ENCODE measurements at places on chromosomes 1 and 21. TPM values are rescaled to one million over a fixed set of nuclear protein-coding genes. Genes with fewer than 3 reads are reported as not detected.

DNA sequence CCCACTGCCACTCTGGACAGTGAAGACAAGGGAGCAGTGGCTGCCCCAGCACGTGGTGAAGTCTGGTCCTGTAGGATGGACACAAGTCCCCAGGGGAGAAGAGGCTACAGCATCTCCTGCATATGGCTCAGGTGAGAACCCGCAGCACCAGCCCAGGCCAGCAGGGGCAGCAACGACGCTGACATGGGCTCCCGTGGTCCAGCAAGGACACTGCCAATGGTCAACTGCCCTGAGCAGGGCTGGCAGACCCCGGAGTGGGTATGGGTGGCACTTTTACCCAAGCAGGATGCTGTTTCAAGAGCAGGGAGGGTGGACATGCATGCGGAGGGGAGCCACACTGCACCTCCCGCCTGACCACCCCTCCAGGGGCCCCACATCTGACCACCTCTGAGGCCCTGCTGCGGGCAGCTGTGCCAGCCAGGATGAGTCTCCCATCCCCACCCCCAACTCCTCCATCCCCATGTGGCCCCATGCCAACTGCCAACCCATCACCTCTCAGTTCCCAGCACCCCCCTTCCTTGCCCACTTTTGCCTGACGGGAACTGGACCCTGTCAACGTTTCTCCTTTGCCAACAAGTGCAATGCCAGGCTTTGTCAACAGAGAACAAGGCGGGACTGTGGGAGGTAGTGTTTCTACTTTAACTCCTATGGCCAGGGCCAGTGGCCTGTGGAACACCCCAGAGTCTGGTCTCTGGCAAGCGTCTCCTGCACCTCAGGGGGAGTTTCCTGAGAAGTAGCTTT, 8.6 kb downstream of the MORN1 start:
- H3K36me3 ChIP-seq = no peaks in the 10 kb centered on the region
- H3K27me3 ChIP-seq = no peaks in the 10 kb centered on the region
- no peak overlapping the region for H3K27ac ChIP-seq
- no peak overlapping the region for H3K4me3 ChIP-seq
- DNase-seq = no peak

DNA sequence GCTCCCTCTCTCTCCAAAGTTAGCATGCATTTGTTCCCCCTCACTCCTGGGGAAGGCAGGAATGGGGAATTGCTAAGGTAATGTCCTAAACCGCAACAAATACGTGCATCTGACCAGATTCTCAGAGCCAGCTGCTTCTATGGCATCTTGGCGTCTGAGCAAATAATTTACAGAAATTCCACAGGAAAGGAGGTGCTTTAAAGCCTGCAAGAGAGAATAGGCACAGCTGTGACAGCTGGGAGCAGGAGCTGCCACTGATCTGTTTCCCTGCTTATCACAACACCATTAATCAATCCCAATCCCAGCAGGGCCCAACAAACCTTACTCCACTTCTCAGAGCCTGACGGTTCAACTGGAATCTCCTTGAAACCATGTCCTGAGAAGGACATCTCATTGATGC, 83.5 kb upstream of the ZNF281 start:
- DNase-seq = no peak
- H3K27me3 ChIP-seq = no peaks in the 10 kb centered on the region
- no peaks in the 10 kb centered on the region for H3K4me1 ChIP-seq
- H3K4me3 ChIP-seq = no peak overlapping the region

DNA sequence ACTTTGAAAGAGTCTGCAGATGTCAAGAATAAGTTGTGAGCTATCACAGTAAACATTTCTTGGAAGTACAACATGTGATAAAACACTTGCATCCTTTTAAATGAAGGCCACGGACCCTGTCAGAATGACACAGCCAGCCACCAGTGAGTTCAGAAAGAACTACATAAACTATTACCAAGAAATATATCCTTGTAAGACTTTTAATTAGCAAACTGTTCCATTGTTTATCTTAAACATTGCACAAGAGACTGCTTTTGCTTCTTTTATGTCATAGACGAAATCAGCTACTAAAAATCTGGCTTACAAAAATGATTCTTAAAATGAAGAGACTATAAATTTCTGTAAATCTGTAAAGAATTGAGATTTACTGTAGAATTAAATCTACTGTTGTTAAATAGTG, 17.9 kb downstream of the LRRC7 start:
- H3K4me3 ChIP-seq = no peak overlapping the region
- no peaks in the 10 kb centered on the region for H3K36me3 ChIP-seq
- DNase-seq = no peak
- H3K27me3 ChIP-seq = no peaks in the 10 kb centered on the region

DNA sequence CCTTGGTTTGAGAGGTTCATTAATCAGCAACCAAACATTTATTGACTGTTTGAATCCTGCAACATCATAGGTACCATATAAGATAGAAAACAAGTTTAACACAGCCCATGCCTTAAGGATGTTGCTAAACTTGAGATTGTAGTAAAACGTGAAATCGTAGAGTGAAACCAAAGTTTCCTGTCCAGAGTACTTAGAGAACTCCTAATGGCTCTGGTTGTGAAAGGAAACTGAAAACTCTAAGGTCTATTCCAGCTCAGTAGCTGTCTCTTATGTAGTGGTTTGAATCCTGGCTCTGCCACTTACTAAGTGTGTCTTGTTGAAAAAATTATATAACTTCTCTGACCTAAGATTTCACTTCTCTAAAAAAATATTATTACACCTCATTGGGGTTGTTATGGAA, 310.9 kb downstream of the NTNG1 start:
- no peaks in the 10 kb centered on the region for H3K36me3 ChIP-seq
- H3K4me1 ChIP-seq = no peaks in the 10 kb centered on the region
- no peaks in the 10 kb centered on the region for H3K27me3 ChIP-seq
- no peak for DNase-seq
- no peak overlapping the region for H3K27ac ChIP-seq

- H3K27ac ChIP-seq = no peak overlapping the region
- H3K36me3 ChIP-seq = no peaks in the 10 kb centered on the region
Measured at GRCh38 chr1:218079347-218079746, 205.7 kb upstream of the RRP15 start.

DNA sequence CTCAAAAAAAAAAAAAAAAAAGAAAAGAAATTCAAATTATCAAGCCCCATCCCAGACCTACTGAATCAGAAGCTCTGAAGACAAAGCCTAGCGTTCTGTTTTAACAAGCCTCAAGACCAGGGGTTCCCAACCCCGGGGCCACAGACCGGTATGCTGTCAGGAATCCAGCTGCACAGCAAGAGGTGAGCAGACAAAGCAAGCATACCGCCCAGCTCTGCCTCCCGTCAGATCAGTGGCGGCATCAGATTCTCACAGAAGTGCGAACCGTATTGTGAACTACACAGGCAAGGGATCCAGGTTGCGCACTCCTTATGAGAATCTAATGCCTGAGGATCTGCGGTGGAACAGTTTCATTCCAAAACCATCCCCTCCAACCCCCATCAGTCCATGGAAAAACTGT, 57.8 kb upstream of the RASAL2 start:
- H3K4me3 ChIP-seq = no peak overlapping the region
- H3K36me3 ChIP-seq = no peaks in the 10 kb centered on the region
- DNase-seq = no peak
- H3K27me3 ChIP-seq = no peaks in the 10 kb centered on the region
- no peak overlapping the region for H3K27ac ChIP-seq
- H3K4me1 ChIP-seq = no peaks in the 10 kb centered on the region

GRCh38 chr1:38804062-38804886, 55.3 kb downstream of the RRAGC start:
- no peaks in the 10 kb centered on the region for H3K36me3 ChIP-seq
- no peak overlapping the region for H3K27ac ChIP-seq
- no peaks in the 10 kb centered on the region for H3K27me3 ChIP-seq
- no peak overlapping the region for H3K4me3 ChIP-seq

- H3K4me3 ChIP-seq = peak within 1 kb of the TSS; percentile 40
- peak within 1 kb of the TSS; percentile 86 for H3K27ac ChIP-seq
- H3K36me3 ChIP-seq = no peaks in the 10 kb centered on the region
Measured at GRCh38 chr1:45803299-45803780, at the start of gene MAST2. Gene MAST2, plus strand, starts transcription at chr1:45803612. Its CDS starts 284 bp downstream, at chr1:45803896.

DNA sequence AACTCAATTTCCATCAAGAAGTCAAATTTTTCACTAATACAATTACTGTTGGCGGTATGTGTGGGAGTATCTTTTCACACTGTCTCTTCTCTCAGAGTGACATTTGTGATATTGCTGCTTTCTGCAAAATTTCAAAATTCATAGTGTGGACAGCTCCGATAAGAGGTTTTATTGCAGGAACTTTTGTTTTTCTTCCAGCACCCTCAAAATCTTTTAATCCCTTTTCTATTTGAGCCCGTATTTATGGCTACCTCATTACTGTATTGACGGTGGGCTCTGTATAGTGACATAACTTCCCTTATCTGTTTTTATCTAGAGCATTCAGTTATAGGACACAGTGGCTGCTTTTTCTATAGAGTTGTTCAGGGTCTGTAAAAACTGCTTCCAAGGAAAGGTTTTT, 794.4 kb upstream of the TMPRSS15 start:
- no peak overlapping the region for H3K4me3 ChIP-seq
- H3K27ac ChIP-seq = no peak overlapping the region
- no peak for DNase-seq
- H3K27me3 ChIP-seq = no peaks in the 10 kb centered on the region
- H3K4me1 ChIP-seq = no peaks in the 10 kb centered on the region

DNA sequence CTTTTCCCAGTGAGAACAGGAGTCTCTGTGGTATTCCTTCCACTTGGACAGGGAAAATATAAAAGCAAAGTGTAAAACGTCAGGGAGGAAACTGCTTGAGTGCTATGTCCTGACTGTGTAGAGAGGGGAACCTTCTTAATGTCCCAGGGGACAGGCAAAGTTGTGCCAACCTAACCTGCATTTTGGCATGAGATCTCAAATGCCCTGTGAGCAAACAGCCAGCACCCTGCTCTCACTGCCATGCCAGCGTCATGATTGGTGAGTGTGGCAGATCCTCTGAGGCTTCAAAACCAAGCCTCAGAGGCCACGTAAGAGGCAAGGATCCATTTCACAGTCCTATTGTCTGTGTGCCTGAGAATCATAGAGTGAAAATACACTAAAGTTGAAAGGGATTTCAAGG, 49.7 kb upstream of the RAP1A start:
- DNase-seq = no peak
- no peak overlapping the region for H3K4me3 ChIP-seq
- H3K36me3 ChIP-seq = no peaks in the 10 kb centered on the region
- no peak overlapping the region for H3K27ac ChIP-seq
- no peaks in the 10 kb centered on the region for H3K4me1 ChIP-seq

DNA sequence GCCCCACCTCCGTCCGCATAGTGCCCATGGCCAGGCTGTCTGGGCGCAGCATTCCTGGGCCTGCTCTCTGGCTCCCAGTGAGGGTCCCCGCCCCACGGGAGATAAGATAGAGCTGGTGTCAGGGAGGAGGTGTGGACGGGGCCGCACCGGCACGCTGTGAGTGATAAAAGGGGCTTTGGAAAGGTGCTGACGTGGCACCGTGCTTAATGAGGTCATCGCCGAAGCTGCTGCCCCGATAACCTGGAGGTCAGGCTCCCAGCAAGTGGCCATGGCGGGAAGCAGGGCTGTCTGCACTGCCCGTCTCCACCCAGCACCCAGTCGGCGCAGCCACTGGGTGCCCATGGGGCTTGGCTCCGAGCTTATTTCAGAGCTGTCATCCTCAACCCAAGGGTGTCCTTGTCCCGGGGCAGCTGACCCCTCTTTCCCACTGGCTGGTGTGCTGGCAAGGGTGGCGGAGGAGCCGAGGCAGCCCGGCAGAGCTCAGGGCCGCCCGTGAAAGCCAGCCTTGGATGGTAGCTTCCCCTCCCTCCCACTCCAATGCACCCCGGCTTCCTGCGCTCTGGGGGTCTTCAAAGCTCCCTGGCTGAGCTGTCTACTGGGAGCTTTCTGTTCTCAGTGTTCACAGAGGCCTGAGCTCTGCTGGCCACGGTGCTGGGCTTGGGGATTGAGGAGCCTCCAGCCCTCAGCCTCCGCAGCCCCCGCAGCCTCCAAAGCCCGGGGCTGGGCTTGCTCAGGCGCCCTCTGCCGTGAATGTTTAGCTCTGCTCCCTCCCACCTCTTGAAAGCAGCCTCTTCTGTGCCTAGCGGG, 105.1 kb upstream of the ARHGEF16 start:
- no peaks in the 10 kb centered on the region for H3K27me3 ChIP-seq
- no peaks in the 10 kb centered on the region for H3K36me3 ChIP-seq
- peak overlapping the region; percentile 1 for H3K27ac ChIP-seq
- DNase-seq = no peak
- H3K4me3 ChIP-seq = no peak overlapping the region

The FALEC gene
- total RNA-seq = 1.0 TPM

The LHX4 gene
- not detected for total RNA-seq

GRCh38 chr1:97553971-97554370, 366.9 kb downstream of the DPYD start:
- no peak overlapping the region for H3K4me3 ChIP-seq
- H3K36me3 ChIP-seq = no peaks in the 10 kb centered on the region
- H3K27me3 ChIP-seq = no peaks in the 10 kb centered on the region
- no peak for DNase-seq
- no peak overlapping the region for H3K27ac ChIP-seq

The SH2D2A gene
- total RNA-seq = not detected

The OR4F16 gene
- not detected for total RNA-seq

The PPP1R8 gene
- 42.6 TPM for total RNA-seq

The EXO1 gene
- 0.52 TPM for total RNA-seq

DNA sequence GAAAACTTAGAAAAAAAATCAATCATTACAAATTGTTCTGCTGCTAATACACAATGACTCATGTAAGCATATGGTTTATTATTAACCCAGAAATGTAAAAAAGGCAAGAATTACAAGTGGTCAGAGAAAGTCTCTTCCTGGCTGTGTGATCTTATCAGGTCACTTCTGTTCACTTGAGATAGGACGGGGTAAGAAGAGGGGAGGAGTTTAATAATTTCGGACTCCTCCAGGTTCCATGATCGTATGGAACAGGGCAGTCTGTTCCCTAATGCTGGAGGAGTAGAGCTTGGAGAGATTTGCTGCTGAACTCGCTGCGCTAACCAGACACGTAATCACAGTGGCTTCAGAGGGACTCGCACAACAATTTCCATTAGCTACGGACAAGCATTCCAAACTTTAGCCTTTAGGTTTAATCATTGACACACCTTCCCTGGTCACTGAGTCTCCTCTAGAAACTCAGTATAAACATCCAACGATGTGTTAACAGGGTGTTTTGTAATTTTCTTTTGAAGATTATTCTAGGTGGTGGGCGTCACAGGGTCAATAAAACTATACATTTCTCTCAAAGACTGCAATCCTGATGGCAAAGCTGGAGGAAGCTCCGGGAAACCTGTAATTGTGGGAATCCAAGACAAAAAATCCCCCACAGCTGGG, 1.3 kb downstream of the CRYZ start:
- peak overlapping the region; percentile 78 for H3K4me3 ChIP-seq
- no peaks in the 10 kb centered on the region for H3K27me3 ChIP-seq
- no peaks in the 10 kb centered on the region for H3K36me3 ChIP-seq
- H3K4me1 ChIP-seq = peaks cover 17% of the 10 kb centered on the region
- no peak for DNase-seq
- peak overlapping the region; percentile 91 for H3K27ac ChIP-seq

GRCh38 chr1:78676347-78676982, 26.8 kb downstream of the IFI44 start:
- peak; percentile 32 for DNase-seq
- no peaks in the 10 kb centered on the region for H3K27me3 ChIP-seq
- H3K36me3 ChIP-seq = no peaks in the 10 kb centered on the region
- no peak overlapping the region for H3K4me3 ChIP-seq

The SGIP1 gene
- total RNA-seq = 2.9 TPM
